ENCODE measurements at places on chromosomes 6 and 20.
A peak's percentile ranks its signal among the peaks of the same experiment; 100 is the strongest.

DNA sequence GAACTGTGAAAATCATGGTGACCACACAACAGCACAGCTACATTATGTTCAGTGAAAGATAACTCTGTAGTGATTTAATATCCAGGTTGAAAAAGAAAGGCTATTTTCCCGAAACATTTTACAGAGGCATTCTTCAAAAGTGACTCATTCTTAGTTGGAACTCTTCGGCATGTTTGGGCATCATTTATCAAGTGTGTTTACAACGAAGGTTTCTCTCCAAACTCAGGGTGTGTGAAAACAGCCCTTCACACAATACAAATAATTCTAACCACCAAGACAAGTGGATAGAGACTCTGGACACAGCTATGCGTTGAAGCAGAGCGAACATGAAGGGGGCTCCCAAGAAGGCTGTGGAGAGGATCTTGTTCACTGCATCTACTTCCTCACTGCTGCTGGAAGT lies 57.6 kb downstream of the CBLN4 start:
- no peak for DNase-seq

DNA sequence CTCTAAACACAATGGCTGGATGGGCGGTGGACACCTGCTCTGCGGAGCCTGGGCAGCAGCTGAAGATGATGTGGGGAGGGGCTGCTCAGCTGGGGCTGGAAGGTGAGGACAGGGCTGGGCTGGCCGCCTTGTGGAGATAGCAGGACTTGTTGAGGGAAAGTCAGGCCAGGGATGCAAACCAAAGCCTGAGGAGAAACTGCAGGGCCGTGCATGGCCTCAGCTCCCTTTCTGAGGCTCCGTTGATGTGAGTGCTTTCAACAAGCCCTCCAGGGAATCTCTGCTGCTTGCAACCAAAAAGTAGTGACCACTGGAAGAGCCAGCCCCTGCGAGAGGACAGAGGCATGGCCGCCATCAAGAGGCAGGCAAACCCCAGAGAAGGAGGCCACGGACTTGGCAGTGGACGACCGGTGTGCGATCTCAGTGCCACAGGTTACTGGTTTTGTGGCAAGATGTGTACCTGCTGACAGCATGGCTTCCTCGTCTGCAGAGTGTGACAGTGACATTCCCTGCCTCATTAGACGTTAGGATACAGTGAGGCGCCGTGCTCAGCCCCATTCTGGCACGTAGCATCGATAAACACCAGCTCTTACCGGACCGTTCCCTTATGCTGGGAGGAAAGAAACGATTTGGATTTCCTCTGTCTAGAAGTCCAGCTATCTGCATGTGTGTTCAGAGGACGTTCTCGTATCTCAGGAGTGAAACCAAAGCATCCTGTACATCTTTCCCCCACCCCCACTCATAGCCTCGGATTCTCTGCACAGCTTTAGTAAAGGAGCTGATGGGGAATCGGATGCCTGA lies 37.9 kb downstream of the ERMARD start:
- no peak for DNase-seq

- no peak for DNase-seq
These were observed 12.8 kb downstream of the GSTA1 start for GRCh38 chr6:52790861-52791260.

- DNase-seq: no peak
These were observed 24.0 kb downstream of the MAPK13 start for GRCh38 chr6:36154286-36154685.

GRCh38 chr6:52994839-52995088 lies 320 bp downstream of the GSTA4 start:
- no peak for DNase-seq

GRCh38 chr20:53194306-53195290 lies 222.4 kb downstream of the TSHZ2 start:
- no peak for DNase-seq

- DNase-seq: peak; percentile 57
These were observed 60.4 kb upstream of the KLHL31 start for GRCh38 chr6:53725791-53726575.

- DNase-seq: no peak
These were observed 234.5 kb upstream of the THEMIS start for GRCh38 chr6:128135325-128135724.

DNA sequence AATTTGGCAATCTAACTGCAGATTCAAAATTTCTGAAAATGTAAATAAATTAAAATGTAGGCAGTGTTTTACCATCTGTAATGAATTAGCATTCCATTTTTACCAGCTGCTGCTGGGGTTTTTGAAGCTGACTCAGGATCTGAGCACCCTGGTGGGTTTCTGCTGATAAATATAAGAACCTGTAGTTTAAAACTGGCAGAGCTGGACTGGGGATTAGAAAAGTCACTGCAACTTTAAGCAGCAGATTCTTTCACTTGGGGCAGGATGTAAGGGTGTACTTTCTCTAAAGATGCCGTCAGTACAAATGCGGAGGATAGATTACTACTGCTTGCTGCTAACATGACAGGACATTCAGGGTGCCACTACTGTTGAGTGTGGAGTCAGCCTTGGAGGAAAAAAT lies 341.8 kb downstream of the CDKAL1 start:
- no peak for DNase-seq

GRCh38 chr20:52494244-52494643 lies 302.7 kb upstream of the ZFP64 start:
- peak; percentile 42 for DNase-seq

DNA sequence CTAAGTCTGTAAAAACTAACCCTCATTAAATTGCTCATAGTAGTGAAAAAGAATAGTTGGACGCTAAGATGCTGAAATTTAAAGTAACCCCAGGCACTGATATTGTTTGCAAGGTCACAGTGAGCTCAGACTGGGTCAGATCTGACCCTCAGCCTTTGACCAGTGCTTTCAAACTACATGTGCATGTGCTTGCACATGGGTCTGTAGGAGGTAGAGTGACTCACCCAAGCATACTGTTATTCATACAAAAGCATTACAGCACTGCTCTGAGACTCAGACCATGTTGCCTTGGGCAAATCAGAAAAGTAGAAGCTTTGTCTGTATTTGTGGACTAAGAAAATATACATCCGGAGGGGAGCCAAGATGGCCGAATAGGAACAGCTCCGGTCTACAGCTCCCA lies 326.4 kb upstream of the MARCKS start:
- DNase-seq: no peak

- no peak for DNase-seq
These were observed 23.3 kb upstream of the CRIP3 start for GRCh38 chr6:43331891-43332290.

DNA sequence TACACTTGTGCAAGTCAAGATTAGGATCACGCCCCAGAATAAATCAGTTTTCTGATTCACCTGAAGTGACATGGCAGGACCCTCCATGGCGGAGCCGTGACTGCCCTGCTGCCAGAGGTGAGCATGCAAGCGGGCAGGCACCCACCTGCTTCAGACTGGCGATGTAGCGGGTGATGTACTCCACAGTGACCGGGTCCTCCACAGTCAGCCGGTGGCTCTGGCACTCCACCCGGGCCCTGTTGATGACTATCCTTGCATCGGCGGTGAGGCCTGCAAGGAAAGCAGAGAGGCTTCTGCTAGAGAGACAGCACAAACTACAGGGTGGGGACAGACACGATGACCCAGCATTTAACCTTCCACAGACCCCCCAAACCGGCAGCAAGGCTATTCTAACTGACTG lies 3.6 kb downstream of the PSMA7 start:
- DNase-seq: no peak

DNA sequence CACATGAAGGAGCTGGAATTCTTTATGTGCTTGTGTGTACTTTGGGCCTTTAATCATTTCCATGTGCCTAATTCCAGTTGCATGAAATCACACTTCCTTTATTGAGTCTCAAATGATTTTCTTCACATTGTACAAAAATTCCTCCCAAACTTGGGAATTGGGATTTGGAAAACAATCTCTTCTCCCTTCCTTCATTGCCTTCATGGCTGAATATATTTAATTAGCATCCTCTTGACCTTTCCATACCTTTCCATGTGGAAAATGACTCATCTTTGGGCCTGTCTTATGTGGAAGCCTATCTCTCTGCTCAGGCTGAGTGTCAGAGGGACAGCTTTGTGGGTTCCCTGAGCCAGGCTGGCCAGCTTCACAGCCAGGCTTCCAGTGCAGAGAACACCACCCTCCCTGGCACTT lies 33.0 kb upstream of the CDH4 start:
- DNase-seq: no peak

GRCh38 chr6:64477391-64477790 lies 841.8 kb downstream of the PHF3 start:
- DNase-seq: no peak

- DNase-seq: no peak
These were observed 49.9 kb upstream of the CD83 start for GRCh38 chr6:14067656-14068055.

DNA sequence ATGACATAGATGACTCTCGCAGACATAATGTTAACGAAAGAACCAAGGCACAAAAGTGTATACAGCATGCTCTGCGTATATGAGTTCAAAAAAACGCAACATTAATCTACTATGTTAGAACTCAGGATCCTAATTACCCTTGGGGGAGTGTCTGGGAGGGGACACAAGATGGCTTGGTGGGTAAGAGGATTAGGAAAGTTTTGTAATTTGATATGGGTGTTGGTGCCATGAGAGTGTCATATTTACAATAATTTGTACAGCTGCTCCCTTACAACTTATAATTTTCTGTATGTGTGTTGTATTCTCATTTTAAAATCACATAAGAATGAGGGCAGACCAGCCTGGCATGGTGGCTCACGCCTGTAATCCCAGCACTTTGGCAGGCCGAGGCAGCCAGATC lies 38.6 kb downstream of the TFEB start:
- no peak for DNase-seq

DNA sequence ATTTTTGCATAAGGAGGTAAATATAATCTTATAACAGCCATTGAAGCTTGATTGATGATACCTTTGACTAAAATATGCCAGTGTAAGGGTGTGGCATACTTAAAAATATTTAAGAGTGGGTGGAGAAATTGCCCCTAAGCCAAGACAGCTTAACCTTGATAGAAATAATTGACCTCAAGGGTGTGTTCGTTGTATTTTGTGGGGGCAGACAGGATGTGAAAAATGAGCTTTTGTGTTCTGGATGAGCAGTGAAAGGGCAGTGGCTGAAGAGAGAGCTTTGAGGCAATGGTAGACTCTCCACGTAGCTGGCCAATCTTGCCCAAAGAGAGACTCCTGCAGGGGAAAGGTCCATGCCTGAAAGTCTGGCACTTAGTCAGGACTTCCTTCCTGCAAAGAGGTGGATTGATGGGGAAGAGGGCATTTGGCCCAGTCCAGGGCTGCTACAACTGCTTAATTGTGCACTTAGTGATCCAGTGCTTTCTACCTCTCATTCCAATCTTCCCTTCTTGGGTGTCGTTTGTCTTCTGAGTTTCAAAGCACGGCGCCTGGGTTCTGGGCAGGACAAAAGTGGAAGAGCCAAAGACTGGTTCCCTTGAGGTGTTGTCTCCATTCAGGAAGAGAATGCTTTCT lies 15.6 kb upstream of the CD109 start:
- no peak for DNase-seq

DNA sequence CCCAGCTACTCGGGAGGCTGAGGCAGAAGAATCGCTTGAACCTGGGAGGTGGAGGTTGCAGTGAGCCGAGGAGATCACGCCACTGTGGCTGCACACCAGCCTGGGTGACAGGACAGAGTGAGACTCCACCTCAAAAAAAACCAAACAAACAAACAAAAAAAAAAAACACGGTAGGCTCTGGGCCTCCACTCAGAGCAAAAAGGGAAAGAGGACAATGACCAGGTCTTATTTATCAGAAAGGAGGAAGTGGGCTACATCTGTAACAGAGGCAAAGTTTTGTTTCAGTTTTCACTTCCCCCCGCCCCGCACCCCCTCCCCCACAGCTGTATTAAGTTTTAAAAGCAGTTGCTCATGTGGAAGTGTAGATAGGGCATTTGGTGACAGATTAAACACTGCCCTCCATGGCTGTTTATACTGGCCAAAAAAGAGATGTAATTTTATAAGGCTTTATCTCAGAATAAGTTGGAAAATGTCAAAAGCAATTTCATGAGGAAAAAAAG lies 114.6 kb downstream of the RCAN2 start:
- DNase-seq: no peak

DNA sequence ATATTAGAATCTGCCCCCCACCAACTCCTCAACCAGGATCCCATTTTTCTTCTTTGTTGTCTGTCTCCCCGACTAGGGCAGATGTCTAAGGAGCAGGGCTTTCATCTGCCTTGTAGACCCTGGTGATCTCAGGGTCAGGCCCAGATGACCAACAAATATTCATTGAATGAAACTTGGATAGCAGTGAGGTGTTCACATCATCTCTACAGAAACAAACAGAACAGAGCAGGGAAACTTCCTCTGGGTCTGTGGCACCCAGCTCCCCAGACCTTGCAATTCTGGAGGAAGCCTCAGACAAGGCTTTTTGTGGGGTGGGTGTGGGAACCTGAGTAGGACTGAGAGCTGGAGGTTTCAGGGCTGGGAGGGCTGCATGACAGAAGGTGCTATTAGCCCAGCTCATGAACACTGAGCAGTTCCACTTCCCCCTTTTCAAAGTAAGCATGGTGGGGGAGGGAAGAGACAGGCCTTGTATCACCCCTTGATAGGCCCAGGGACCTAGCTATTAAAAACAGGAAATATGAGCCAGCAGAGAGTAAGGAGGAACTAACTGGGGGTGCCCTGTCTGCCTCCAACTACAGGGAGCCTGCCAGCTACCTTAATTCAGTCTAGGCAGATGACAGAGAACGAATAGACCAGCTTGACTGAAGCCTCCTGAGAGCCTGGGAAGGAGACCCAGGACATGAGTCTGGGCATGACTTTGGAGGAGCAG lies 37.3 kb upstream of the TOP1 start:
- no peak for DNase-seq

DNA sequence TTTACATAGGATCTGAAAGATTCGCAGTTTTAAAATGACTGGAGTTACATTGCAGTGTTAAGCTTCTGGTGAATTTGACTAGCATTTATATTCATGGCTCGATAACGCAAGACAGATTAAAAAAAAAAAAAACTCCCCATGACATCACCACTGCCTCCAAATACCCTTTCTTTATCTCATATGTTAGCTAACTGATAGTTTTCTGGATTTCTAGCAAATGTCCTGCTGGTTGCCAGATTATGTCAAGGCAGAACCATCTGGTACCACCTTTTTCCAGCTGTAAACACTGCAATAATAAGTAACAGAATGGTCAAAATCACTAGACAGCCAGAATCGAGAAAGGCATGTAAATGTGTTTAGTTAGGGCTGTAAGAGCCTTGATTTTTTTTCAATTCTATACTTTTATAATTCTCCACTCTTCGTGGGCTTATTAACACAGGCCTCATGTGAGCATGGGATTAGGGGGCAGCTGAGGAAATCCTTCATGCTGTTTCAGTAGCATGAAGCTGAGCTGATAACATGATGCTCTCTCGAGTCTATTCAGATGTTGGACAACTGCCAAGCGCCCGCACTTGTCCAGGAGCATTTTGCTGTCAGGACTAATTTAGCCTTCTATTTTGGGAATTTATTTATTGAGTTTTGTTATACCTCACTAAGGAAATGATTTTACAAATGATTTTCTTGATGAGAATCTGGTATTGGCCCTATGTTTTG lies 166.0 kb upstream of the SCGN start:
- no peak for DNase-seq
